Breast epithelium (tissue), 4 donors: ENCODE measurements at places on chromosomes 5 and 9.

- H3K4me3 ChIP-seq = peak overlapping the region; percentile 89
- peak overlapping the region; percentile 94 for H3K27ac ChIP-seq
These were observed 724 bp upstream of the LYSMD3 start for GRCh38 chr5:90529939-90530677.

GRCh38 chr9:106906129-106906528 lies 43.2 kb downstream of the ZNF462 start:
- peak overlapping the region; percentile 19 for H3K27ac ChIP-seq
- no peaks in the 10 kb centered on the region for H3K4me1 ChIP-seq
- no peaks in the 10 kb centered on the region for H3K27me3 ChIP-seq
- DNase-seq = no peak
- H3K36me3 ChIP-seq = no peaks in the 10 kb centered on the region

DNA sequence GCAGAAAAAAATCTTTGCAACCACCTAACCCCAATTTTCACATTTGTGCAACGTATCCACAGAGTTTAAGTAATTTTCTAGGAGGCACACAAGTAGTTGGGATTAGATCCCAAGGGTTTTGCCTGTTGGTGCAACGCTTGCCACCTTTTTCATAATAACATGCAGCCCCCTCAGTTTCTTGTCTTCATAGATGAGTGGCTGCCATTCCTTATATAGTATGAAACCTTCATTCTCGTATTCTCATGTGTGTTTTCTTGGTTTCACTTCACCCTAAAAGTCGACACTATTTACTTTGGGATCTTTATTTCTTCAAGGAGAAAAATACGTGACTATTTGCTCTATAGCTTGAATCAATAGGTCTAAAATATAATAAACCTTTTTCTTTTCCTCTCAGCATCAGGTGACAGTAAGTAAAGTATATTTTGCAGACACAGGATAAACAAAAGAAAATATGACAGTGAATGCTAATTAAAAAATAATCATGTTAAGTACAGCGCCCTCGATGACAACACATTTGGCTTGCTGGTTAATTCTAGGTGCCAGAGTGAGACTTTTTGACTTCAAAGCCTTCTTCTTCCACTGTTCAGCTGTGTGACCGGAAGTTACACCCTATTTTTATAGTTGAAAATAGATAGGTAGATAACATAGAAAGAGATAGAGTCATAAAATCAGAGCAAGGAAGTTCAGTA lies 342.8 kb upstream of the CCNG1 start:
- H3K27ac ChIP-seq = no peak overlapping the region
- no peak for DNase-seq
- H3K4me1 ChIP-seq = no peaks in the 10 kb centered on the region

DNA sequence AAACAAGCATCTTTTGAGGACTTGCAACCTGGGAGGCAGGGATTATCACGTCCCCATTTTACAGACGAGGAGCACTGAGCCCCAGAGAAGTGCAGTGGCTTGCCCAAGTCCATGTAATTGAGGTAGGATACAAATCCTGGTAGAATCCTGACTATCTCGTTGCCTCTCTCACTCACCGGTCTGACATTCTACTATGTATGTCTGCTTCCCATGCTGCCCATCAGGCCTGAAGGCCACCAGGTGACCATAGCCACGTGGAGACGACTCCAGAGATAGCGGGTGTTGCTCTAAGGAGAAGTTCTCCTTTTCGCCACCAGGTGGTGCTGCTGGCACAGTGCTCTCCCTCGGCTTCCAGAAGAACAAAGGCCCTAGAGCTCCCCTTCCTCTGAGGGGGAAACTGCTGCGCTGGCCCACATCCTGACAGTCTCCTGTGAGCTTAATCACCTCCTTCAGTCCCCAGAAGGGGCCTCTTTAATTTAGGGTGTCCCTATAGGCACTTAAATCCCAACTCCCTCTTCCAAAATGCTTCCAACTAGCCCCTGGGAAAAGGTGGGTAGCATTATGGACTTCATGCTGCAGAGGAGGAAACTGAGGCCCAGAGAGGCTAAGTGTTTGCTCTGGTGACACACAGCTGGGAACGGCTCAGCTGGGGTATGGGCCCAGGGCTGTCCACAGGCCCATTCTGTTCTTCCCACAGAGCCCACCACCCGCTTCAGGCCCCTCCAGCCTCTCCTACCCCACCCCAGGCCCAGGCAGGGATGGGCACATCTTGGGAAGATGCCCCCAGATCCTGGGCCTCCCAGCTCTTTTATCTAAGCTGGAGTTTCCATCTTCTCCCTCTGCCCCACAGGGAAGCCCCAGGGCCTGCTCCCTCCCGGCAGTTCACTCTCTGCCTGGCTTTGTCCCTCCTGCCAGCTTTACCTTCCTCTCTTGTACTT lies 6.4 kb downstream of the SLC34A1 start:
- peak; percentile 84 for DNase-seq
- H3K4me1 ChIP-seq = no peaks in the 10 kb centered on the region
- no peaks in the 10 kb centered on the region for H3K27me3 ChIP-seq
- peak overlapping the region; percentile 62 for H3K27ac ChIP-seq
- H3K36me3 ChIP-seq = no peaks in the 10 kb centered on the region

- no peaks in the 10 kb centered on the region for H3K4me1 ChIP-seq
- no peak overlapping the region for H3K4me3 ChIP-seq
- H3K27ac ChIP-seq = no peak overlapping the region
These were observed 12.7 kb downstream of the SLC1A3 start for GRCh38 chr5:36619012-36619635.
